ENCODE measurements at places on chromosomes 6 and 20.
A peak's percentile ranks its signal among the peaks of the same experiment; 100 is the strongest.

- DNase-seq: no peak
Measured at GRCh38 chr6:124119596-124119995, 315.9 kb downstream of the NKAIN2 start.

GRCh38 chr6:122712448-122713137, 66.9 kb upstream of the FABP7 start:
- DNase-seq: no peak

DNA sequence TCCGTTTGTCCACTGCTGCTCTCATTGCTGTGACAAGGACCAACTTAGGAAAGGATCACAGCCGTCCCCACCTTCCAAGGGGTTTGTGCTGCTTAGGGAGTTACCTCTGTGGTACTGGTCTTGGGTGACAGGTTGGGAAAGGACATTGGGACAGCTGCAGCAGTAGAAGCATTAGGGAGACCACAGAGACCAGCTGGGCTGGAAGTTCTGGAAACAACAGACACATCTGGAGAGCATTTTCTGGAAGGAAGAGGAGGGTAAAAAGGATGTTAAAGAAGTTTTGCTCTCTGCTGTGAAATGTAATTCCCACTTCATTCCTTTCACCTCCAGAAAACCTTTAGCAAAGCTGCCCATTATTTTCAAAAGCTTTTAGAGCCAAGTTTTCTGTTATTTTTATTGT, 304.2 kb downstream of the LRFN2 start:
- DNase-seq: no peak

DNA sequence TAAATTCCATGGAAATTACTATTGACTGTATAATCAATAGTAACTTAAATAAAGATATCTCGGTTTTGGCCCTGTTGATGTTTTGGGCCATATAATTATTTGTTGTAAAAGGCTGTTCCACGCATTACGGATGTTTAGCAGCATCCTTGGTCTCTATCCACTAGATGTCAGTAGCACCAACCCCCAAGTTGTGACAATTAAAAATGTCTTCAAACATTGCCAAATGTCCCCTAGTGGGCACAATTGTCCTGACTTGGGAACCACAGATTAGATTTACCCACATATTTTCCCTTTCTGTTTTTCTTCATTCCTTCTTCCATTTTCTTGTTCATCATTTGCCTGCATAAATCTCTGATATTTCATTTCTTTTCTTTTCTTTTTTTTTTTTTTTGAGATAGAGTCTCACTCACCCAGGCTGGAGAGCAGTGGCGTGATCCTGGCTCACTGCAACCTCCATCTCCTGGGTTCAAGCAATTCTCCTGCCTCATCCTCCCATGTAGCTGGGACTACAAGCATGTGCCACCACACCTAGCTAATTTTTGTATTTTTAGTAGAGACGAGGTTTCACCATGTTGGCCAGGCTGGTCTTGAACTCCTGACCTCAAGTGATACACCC, 13.6 kb upstream of the WFDC8 start:
- DNase-seq: no peak

GRCh38 chr6:122392564-122393350, 6.7 kb upstream of the HSF2 start:
- DNase-seq: no peak

- no peak for DNase-seq
Measured at GRCh38 chr20:8414586-8415274, 282.7 kb downstream of the PLCB1 start.

DNA sequence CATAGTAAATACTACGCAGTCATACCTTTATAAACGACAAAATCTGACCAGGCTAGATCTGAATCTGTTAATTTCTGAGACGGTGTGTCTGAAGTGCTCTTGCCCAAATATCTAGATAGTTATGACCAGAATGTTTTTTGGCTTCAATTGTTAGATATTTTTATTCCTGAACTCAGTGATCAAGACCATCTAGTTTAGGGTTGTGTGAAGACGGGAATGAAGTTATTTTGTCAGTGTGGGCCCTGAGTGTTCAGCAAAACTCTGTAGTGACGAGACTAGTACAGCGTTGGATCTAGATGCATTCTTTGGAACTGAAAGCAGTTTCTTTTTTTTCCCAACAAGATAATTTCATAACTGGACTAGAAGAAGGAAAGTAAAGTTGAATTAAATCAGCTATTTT, 3.1 kb downstream of the STXBP5 start:
- no peak for DNase-seq

GRCh38 chr6:87136963-87137362, 18.4 kb upstream of the ZNF292 start:
- DNase-seq: no peak

DNA sequence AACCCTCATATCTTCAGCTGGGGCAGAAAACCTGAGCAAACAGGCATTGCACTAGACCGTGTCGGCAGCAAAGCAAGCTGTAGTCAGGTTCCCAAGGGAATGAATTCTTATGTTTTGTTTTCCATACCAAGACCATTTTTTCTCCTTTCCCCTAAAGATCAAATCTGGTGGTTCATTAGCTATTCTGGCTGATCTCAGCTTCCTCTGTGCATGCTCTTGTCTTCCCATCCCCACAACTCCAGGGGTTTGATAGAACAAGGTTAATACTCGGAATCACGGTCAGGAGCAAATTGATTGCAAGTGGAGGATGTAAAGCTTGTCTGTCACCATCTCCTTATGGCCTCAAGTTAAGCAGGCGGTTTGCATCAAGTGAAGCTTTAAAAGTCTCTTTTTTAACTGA, 778.8 kb downstream of the KIF16B start:
- no peak for DNase-seq

GRCh38 chr6:111157412-111157811, 70.1 kb downstream of the SLC16A10 start:
- no peak for DNase-seq

GRCh38 chr6:148273962-148274752, 68.5 kb upstream of the SASH1 start:
- no peak for DNase-seq

DNA sequence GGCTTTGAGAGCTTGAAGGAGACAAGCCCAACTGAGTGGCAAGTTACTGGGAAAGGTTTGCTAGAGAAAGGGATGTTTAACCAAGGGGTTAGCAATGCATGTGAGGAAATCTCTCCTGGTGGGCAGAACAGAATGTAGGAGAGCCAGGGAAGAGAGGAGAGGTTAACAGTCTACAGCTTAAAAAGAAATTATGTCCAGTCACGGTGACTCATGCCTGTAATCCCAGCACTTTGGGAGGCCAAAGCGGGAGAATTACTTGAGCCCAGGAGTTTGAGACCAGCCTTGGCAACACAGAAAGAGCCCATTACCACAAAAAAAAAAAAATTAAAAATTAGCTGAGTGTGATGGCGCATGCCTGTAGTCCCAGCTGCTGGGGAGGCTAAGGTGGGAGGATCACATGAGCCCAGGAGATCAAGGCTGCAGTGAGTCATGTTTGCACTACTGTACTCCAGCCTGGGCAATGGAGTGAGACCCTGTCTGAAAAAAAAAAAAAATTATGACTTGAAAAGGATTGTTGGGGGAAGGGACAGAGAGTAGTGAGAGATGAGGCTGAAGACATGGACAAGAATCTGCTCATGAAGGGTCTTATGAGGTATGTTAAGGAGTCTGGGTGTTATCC, 264.9 kb downstream of the TBC1D7 start:
- DNase-seq: no peak

GRCh38 chr6:27242589-27243265, 4.8 kb upstream of the PRSS16 start:
- DNase-seq: no peak

DNA sequence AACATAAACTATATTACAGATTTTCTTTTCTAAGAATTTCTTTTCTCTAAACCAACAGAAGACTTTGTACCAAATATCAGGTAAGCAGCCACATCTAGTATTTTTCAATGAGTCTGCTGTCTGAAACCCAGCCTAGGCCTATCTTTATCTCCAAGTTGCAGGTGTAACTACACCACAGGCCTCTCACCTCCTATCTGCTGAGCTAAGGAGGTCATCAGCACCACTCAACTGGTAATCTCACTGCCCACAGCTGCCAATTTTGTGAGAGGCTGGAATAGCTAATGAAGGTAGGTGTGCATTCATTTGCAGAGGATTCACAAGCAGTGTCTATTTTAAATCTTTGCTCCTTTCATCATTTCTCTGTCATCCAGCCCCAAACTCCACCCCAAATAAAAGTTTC, 584.8 kb downstream of the HDGFL1 start:
- no peak for DNase-seq

GRCh38 chr6:26613689-26614683, 17.2 kb downstream of the ABT1 start:
- no peak for DNase-seq

DNA sequence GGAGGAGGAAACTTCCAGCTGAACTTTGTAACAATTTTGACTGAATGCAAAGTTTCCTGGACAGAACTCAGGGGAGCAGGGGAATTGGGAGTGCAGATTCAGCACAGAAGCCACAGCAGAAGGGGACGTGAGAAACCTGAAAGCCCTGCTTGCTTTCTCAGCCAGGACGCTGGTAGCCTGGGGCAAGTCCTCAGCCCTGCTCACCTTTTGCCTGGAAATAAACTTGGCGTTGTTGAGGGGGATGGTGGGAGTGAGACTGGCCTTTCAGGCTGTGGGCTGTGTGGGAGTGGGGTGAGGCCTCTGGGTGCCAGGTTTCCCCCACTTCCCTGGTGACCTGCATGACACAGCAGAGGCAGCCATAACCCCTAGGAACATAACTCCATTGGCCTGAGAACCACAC, 238.1 kb upstream of the HS3ST5 start:
- DNase-seq: no peak

GRCh38 chr6:35497571-35498421, 917 bp upstream of the TEAD3 start:
- peak; percentile 18 for DNase-seq

- DNase-seq: no peak
Measured at GRCh38 chr6:15826814-15827318, 164.0 kb upstream of the DTNBP1 start.

GRCh38 chr6:140855520-140855919, 1277.2 kb upstream of the GJE1 start:
- no peak for DNase-seq

- no peak for DNase-seq
Measured at GRCh38 chr6:130000526-130001421, 17.6 kb upstream of the L3MBTL3 start.

DNA sequence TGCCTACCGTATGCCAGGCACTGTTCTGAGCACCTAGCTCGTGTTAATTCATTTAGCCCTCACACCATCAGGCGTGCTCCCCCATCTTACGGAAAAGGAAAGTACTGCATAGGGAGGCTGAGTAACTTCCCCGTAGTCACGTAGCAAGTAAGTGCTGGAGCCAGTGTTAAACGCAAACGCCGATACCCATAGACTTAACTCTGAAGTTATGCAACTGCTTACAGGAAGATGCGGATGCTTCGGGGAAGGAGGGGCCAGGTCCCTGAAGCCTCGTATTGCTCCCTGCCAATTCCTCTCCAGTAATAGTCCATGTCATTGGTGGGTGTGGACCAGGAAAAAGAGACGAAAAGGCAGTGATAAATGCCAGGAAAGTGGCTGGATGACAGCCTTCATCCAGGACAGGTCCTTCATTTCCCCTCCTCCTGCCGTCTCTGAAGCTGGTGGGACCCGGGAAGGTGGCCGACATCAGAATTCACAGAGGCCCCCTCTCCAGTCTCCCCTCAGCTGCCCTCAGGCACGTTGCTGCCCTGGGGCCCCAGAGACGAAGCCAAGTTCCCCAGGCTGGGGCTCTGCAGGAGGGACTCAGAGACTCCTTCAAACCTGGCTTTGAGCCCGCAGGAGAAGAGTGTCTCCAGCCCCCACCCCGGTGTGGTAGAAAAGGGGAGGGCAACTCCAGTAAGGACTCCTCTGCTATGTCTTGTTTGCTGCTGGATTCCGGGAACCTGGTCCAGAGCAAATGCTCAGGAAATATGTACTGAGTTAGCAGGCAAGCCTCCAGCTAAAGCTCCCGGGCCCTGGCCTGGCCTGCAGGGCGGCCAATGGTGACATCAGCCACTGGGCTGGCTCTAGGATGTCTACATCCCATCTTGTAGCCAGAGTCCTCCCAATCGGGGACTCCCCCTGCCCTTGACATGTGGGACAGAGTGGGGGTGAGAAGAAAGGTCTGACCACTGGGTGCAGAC, 37.8 kb downstream of the RAB44 start:
- no peak for DNase-seq

DNA sequence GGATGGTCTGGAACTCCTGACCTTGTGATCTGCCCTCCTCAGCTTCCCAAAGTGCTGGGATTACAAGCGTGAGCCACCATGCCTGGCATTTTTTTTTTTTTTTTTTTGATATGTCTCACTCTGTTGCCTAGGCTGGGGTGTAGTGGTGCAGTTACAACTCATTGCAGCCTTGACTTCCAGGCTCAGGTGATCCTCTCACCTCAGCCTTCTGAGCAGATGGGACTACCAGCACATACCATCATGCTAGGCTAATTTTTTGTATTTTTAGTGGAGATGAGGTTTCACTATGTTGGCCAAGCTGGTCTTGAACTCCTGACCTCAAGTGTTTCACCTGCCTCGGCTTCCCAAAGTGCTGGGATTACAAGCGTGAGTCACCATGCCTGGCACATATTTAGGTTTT, 34.3 kb downstream of the PHF20 start:
- DNase-seq: no peak

DNA sequence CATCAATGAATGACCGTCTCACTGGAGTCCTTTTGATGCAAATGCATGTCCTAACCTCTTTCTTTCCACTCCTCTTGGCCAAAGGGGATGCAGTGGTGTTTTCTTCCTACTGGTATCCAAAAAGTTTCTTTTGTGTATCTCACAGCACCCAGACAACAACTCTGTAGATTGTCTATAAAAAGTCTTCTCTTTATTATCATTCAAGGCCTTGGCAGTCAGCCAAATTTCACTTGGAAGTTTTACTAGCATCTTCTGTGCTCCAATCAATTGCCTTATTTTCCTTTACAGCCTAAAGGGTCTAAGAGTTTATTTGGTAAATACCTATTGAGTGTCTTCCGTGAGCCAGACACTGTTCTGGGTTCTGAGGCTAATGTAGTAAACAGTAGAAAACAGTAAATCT, 150.2 kb upstream of the RNF217 start:
- no peak for DNase-seq

DNA sequence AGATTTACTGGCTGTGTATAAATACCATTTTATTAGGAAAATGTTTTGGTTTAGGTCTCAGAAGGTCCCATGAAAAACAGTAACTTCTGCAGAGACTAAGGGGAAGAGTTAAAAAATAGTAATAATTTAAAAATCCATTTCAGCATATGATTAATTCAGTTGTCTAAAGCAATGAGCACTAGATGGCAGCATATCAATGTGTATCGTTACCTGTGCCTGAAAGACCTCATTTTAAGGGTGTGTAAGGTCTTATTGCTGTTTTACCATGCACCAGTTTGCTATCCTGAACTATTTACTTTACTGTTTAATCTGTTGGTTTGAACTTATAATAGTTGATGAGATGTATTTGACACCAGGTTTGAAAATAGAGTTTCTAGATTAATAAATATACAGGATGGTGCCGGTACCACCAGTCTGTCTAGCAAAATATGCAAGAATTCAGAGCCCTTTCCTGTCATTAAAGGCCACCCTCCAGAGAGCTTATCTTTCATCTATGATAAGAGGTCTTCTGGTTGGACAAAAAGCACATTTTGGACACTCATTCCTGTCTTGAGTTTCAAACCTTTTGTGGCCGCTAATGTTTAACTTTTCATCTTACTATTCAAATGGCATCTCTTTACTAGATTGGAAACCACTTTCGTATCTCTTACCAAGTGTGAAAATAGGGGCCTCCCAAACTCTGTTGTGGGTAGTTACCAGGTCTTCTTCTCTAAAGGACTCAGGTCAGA, 8.9 kb upstream of the AHI1 start:
- no peak for DNase-seq
